ENCODE measurements at places on chromosomes 7 and 10. TPM values are rescaled to one million over a fixed set of nuclear protein-coding genes. Genes with fewer than 3 reads are reported as not detected.

DNA sequence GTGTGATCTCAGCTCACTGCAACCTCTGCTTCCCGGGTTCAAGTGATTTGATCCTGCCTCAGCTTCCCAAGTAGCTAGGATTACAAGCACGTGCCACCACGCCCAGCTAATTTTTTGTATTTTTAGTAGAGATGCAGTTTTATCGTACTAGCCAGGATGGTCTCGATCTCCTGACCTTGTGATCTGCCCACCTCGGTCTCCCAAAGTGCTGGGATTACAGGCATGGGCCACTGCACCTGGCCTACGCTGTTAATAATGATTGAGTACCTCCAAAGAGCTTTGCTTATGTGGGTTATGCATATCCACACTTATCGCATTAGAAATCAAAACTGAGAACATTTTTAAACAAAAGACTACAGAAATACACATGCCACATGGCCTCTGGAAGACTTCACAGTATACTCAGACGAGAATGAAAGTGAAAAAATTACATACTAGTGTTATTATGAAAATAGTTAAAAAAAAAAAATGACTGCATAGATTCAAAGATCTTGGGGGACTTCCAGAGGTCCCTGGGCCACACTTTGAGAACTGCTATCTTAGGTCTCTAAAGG is 25.4 kb downstream of the RPP38 start:
- no peak for DNase-seq

The SLC13A1 gene
- total RNA-seq = not detected

- peak; percentile 59 for DNase-seq
These were observed 14.7 kb downstream of the FKBP6 start for GRCh38 chr7:73342645-73343044.

The ZNF438 gene
- total RNA-seq = 3.9 TPM

- no peak for DNase-seq
These were observed 241.0 kb downstream of the PPP1R3A start for GRCh38 chr7:113677811-113678210.

All from renal cortical epithelial cell (primary cell).